K562 (cell line): ENCODE measurements at places on chromosomes 7 and 10. TPM values are rescaled to one million over a fixed set of nuclear protein-coding genes. Genes with fewer than 3 reads are reported as not detected.

The GPR26 gene
- not detected in 2 replicates for total RNA-seq

The IDE gene
- 50.6 and 51.3 TPM in 2 replicates for total RNA-seq

The ERLIN1 gene
- total RNA-seq, result 14.6 and 14.7 TPM in 2 replicates

The ODAD2 gene
- not detected in 2 replicates for total RNA-seq

The CUZD1 gene
- 1.3 and 1.5 TPM in 2 replicates for total RNA-seq

The IFIT1 gene
- 0.09 and 0.25 TPM in 2 replicates for total RNA-seq

The VIPR2 gene
- 0.04 TPM in 1 of 2 replicates, not detected in the other for total RNA-seq

The HIF1AN gene
- total RNA-seq, result 16.8 and 19.1 TPM in 2 replicates

The SERPINE1 gene
- 0.98 and 1.3 TPM in 2 replicates for total RNA-seq

The PITRM1 gene
- 63.4 and 70.4 TPM in 2 replicates for total RNA-seq

The ACHE gene
- 7.5 and 8.8 TPM in 2 replicates for total RNA-seq

The CASTOR2 gene
- total RNA-seq, result 13.4 and 13.9 TPM in 2 replicates

The ZNF467 gene
- 14.2 and 16.2 TPM in 2 replicates for total RNA-seq

The MALRD1 gene
- not detected in 2 replicates for total RNA-seq

The IL15RA gene
- total RNA-seq, result 9.4 and 11.7 TPM in 2 replicates

The CALHM3 gene
- not detected in 2 replicates for total RNA-seq

The TRIM74 gene
- not detected in 2 replicates for total RNA-seq

The GATA3 gene
- total RNA-seq, result 0.24 and 0.25 TPM in 2 replicates

The SEM1 gene
- total RNA-seq, result 74.7 and 78.5 TPM in 2 replicates

The AKR1C4 gene
- 0.13 TPM in 1 of 2 replicates, not detected in the other for total RNA-seq

The SDK1 gene
- total RNA-seq, result 0.16 TPM in 2 replicates

The CHST15 gene
- 0.13 and 0.16 TPM in 2 replicates for total RNA-seq

The CNNM1 gene
- total RNA-seq, result not detected in 2 replicates

The STEAP4 gene
- 0.07 and 0.11 TPM in 2 replicates for total RNA-seq

The DRGX gene
- total RNA-seq, result not detected in 2 replicates

The HOGA1 gene
- not detected in 2 replicates for total RNA-seq

The LSM8 gene
- 79.6 and 81.5 TPM in 2 replicates for total RNA-seq

The FGFR2 gene
- total RNA-seq, result 0.18 and 0.20 TPM in 2 replicates

The TMEM178B gene
- total RNA-seq, result 0.02 TPM in 1 of 2 replicates, not detected in the other
